Activated naive CD4-positive, alpha-beta T cell treated with anti-CD3 and anti-CD28 coated beads, Interleukin-2, amount 50 U/mL, for 16 hours (primary cell): ENCODE measurements at places on chromosomes 4 and X.

DNA sequence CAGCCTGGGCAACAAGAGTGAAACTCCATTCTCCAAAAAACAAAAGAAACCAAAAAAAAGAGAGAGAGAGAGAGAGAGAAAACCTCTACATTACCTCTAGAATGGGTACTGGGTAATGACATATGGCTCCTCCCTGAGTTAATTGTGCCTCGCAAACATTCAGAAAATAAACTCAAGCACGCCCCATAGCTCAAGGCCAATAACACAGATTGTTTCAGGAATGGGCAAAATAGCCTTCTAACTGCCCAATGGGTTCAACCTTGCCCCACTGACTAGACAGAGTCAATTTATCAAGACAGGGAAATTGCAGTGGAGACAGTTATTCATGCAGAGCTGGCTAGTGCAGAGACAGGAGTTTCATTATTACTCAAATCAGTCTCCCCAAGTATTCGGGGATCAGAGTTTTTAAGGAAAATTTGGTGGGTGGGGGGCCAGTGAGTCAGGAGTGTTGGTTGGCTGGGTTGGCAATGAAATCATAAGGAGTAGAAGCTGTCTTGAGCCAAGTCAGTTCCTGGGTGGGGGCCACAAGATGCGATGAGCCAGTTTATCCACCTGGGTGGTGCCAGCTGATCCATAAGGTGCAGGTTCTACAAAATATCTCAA is 25.1 kb downstream of the NIPAL1 start:
- DNase-seq, result peak; percentile 41

- DNase-seq, result no peak
Observed at GRCh38 chr4:68369142-68369805, 19.4 kb upstream of the YTHDC1 start.

DNA sequence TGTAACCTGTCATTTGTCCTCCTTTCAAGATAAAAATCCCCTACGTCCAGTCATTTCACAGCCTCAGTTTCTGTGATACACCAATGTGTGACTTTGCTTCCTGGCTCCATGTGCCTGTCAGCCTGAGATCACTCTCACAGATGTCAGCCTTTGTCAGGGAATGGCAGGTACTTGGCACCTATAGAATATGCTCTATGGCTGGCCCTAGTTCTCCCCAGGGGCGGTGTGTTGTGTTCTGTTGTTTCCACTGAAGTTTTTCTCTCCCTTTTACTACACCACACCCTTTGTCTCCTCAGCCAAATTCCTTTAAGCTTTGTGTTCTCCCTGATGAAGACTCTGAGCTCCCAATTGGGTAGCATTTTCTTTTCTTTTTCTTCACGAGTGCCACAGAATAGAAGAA is 81.7 kb downstream of the ALPK1 start:
- no peak for DNase-seq

GRCh38 chrX:39910651-39911050 is 187.1 kb downstream of the BCOR start:
- DNase-seq, result no peak

DNA sequence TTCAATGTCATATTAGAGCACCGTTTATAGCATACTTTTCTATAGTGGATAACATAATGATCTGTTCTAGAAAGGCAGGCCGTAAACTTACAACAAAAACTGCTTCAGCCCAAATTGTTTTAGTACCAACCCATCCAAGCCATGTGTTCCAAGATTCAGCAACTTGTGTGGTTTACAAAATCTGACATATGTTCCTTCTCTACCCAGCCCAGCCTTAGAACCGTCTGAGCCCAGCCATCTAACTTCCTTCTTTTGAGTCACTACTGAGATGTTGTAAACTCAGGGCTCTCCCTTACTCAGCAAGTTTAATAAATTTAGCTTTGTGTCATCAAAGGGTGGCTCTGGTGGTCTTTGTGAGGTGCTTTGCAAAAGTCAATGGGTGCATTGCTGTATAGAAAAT is 32.4 kb upstream of the REPS2 start:
- no peak for DNase-seq

DNA sequence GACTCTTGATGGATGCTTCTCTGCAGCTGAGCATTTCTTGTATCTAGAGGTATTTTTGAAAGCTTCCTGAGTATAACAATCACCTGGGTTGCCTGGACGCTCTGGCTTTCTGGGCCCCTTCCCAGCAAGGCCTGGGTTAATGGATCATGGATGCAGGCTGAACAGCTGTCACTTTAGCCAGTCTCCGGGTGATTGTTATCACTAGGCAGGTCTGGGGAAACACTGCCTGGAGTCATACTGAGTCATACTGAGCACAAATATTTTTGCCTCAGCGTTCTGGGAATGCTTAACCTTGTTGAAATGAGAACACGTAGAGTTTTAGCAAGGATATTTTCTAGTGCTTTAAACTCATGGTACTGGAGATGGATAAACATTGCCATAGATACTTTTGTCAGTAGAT is 102.6 kb downstream of the PHEX start:
- no peak for DNase-seq

DNA sequence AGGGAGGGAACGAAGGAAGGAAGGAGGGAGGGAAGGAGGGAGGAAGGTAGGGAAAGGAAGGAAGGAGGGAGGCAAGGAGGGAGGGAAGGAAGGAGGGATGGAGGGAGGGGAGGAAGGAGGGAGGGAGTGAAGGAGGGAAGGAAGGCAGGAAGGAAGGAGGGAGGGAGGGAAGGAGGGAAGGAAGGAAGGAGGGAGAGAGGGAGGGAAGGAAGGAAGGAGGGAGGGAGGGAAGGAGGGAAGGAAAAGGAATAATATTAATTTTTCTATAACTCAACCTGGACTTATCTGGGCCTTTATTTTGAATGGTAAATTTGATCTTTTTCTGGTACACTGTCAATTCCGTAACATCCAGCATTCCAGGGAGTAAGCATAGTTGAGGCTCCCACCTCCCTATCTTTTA is 244.2 kb downstream of the SPRY1 start:
- no peak for DNase-seq

DNA sequence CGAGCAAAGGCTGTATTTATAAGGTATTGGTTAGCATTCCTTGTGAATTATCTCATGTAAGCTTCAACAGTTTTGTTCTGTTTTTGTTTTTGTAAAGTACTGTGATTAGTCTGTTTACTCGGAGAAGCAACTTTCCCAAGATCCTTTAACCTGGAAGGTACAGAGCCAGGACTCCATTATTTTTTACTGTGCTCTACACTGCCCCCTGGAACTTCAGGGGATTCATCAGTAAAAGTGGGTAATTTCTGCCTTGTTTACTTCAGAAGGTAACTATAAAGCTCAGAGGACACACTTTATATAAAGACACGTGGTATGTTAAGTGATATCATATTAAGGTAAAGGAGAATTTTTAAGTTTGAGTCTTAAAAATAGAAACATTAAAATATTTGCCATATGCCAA is 124.9 kb downstream of the IQCM start:
- no peak for DNase-seq

GRCh38 chrX:56792270-56793111 is 63.4 kb downstream of the NBDY start:
- no peak for DNase-seq
